SK-N-SH (cell line): ENCODE measurements at places on chromosomes 16 and 17.

DNA sequence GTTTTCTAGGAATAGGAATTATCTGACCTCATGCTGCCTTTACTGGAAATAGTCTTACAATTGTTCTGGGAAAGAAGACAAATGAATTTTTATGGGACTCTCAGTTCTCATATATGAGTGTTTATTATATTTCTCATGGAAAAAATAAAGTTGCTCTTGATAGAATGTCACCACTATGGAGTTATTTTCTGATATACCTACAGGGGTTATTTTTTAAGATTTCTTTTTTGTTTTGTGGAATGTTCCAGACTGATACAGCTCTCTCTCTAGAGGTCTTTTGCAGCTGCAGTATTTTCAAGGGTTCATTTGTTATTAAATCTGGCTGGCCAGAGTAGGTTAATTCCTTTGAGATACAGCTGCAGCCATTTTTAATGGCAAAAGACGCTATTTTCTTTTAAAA lies 100.7 kb downstream of the ABCA8 start:
- DNase-seq: no peak

DNA sequence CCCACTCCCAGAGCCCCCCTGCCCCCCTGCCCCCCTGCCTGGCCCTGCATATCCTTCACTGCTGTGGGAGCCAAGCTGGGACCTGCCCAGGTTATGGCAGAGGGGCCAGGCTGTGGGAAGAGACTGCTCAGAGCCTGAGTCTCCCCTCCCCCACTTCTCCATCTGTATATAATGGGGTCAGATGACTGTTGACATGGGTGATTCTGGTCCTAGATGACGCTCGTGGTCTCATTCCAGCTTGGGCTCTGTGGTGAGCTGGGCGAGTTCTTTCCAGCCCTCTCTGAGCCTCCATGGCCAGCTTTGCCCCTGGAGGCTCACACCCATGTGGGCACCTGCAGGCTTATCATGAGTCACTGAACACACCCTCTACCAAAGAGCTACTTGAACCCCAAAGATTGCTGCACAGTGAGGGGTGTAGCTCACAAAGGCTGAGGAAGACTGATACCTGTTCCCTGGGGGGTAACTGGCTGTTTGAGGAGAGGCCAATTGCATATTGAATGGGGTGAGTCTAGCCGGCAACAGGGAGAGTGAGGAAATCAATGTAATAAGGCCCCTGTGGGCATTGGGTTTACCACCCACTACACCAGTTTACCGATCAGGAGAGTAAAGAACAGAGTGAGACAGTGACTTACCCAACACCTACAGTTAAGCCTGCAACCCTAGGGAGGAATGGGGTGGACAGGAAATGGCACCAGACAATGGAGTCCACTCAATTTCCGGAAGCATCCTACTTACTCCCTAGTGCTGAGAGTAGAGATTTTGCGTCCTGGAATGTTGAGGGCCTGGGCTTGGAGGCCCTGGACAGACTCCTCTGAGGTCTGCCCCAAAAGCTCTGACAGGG lies 4.2 kb upstream of the SREBF1 start:
- DNase-seq: no peak

DNA sequence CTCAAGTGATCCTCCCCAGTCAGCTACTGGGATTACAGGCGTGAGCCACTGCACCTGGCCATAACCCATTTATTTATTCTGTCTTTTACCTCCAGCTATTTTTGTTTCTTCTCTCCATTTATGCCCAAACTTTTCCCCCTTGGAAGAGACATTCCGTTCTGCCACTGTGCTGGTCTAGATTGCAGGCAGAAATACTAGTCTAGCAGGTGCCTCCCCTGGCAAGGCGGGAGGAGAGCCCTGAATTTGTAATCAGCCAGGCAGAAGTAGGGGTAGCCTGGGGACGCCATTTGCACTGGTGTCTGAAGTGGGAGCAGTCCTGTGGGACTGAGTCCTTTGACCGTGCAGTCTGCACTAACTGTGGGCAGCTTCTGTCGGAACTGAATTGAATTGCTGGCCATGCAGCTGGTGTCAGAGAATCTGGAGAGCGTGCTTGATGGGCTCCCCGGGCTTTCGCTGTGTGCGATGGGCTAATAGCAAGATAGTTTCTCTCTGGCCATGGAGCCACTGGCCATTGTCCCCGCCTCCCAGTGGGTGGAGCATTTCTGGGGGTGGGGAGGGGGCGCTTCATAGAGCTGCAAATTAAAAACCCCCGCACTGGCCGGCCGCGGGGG lies 31.5 kb upstream of the LITAF start:
- no peak for DNase-seq

DNA sequence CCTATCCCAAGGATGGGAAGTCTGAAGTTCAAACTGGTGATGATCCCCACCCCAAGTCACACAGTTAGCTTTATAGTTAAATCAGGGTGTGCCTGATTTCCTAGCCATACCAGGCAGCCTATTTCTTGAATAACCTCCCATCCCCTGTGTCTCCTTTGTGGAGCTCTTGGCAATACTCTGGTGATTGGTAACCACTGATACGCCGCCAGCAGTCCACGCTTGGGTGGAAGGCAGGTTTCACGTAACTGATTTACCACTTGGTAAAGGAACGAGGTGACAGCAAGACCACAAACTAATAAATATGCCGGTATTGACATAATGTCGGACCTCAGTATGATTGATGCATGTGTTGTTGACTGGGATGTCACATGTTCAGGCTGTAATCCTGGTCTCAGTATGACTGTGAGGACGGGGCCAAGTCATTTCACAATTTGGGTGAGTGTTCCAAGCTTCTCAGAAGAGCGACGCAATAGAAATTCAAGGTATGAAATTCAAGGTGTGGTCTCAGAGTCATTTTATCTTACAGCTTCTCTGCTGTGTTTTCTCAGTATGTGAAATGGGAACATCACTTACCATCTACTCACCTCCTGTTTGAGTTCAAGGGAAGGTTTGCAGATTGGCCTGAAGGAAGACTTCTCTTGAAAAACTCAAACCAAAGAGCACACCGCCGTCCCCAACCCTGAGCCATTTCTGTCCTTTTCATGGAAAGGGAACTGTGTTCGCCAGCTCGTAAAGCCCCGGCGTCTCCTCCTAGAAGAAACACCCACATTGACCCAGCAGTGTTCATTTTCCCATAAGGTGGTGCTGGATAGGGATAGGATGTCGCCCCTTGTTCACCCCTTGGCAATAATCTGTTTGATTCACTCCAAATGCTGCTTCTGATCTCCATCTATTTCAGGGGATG lies 678.9 kb downstream of the WWOX start:
- no peak for DNase-seq

DNA sequence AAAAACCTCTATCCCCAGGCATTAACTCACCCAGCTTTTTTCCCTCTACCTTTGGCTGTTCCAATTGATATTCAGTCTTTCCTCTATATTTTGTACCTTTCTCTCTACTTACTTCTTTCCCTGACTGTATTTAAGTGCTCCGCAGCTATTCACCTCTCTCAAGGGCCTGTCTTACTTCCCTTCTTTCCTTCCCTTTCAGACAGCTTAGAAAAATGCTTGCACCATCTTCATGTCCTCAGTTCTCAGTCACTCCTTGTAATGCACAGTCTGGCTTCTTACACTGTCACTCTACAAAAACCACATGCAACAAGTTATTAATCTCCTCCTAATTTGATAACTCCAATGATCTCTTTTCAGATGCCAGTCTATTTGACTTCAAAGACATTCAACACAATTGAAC lies 163.4 kb downstream of the PHKB start:
- DNase-seq: no peak

GRCh38 chr16:67701420-67701819 lies 17.7 kb downstream of the GFOD2 start:
- DNase-seq: no peak

DNA sequence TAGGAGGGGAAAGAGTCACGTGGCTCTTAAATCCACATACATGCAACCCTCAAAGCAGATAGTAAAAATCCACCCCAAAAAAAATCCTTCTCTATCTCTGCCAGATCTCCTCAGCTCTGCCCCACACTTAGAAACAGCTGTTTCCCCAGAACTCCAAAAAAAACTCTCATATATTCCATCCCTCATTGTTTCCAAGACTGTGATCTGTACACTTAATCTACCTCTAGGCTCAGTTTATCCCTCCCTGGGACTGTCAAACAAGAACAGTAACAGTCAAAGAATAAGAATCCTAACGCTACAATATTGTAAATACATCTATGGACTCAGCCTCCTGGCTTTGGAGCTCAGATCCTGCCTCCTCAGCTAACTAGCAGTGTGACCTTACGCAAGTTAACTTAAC lies 11.6 kb downstream of the CUEDC1 start:
- no peak for DNase-seq

- no peak for DNase-seq
These were observed 11.3 kb downstream of the CACNG4 start for GRCh38 chr17:66975614-66976378.

DNA sequence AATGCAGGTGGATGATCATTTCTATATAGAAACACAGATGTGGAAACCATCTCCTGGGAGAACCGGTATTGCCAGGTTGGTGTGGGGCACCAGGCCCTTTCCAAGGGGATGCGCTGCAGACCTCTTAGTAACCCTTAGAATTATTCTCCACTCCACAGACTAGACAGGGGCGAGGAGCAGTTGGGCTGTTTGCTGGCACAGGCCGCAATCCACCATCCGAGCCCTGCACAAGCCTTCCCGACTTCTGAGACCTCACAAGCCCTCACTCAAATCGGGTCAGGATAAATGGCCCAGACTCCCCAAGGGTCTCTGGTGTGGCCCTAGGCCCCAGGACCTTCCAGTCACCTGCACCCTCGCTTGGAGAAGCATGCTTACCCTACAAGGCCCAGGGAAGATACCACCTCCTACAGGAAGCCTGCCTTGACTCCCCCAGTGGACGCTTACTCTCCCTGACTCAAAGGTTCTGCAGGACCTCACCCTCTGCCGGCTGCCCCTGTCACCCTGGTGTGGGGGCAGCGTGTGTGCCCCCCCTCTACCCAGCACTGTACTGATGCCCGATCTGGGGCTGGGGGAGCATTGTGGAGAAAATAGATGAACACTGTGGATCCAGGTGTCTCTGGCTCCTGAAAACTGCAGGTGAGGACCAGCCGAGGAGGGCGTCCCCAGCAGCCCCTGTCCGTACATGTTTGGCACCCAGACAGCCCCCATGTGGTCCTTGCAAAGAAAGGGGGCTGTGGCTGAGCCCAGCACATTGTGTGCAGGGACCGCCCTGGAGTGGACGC lies 49.8 kb upstream of the ACSF3 start:
- no peak for DNase-seq

DNA sequence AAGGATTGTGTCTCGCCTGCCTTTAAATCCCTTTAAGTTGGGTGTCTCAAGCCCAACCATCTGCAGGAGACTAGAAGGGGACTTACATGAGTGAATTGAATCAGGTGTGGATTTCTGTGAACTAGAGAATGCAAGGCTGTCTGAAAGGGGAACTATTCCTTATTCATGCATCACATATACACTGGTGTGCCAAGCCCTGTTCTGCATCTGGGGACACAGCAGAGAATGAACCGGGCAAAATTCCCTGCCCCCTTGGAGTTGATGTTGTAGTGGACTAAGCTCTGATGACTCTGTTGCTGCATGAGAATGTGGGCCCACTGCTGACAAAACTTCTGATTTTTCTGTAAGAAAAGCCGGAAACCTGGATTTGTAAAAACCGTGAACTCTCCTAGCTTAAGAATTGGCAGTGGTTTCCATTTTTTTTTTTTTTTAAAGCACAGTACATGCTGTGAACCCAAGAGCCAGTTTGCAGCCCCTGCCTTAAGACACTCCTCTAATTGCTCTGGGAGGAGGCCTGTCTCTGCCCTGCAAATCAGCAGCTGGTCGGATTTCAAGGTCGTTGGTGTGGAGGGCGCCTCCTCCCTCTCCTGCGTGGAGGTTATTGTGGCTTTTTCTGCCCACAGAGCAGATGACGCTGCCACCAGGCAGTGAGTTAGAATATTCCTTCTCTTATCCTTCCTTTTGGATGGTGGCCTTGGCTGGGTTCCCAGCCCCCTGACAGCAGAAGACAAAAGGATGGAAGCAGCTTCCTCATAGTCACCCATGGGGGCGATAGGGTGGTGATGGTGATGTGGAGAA lies 131.0 kb downstream of the PRKCB start:
- no peak for DNase-seq

GRCh38 chr17:64385187-64386083 lies 5.2 kb downstream of the PECAM1 start:
- no peak for DNase-seq

DNA sequence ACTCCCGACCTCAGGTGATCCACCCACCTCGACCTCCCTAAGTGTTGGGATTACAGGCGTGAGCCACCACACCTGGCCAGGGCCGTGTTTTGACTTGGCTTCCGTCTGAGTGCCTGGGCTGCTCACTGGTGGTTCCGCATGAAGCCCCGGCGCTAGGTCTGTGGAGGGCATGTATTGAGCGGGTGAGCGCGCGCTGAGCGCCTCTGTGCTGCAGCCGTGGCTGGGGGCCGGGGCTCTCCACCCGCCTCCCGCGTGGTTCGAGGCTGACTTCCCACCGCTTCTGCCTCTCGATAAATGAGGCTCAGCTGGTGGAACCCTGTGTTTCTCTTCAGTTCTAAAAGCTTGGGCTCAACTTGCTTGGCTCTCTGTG lies 38.9 kb upstream of the ATP2A3 start:
- DNase-seq: no peak

GRCh38 chr17:81020767-81021497 lies 14.0 kb upstream of the BAIAP2 start:
- peak; percentile 46 for DNase-seq

- no peak for DNase-seq
These were observed 6.9 kb downstream of the CYBC1 start for GRCh38 chr17:82443465-82444283.

- DNase-seq: no peak
These were observed 28.8 kb downstream of the PRKCA start for GRCh38 chr17:66331038-66331816.

- peak; percentile 37 for DNase-seq
These were observed 14.1 kb downstream of the HS3ST6 start for GRCh38 chr16:1903845-1904840.

DNA sequence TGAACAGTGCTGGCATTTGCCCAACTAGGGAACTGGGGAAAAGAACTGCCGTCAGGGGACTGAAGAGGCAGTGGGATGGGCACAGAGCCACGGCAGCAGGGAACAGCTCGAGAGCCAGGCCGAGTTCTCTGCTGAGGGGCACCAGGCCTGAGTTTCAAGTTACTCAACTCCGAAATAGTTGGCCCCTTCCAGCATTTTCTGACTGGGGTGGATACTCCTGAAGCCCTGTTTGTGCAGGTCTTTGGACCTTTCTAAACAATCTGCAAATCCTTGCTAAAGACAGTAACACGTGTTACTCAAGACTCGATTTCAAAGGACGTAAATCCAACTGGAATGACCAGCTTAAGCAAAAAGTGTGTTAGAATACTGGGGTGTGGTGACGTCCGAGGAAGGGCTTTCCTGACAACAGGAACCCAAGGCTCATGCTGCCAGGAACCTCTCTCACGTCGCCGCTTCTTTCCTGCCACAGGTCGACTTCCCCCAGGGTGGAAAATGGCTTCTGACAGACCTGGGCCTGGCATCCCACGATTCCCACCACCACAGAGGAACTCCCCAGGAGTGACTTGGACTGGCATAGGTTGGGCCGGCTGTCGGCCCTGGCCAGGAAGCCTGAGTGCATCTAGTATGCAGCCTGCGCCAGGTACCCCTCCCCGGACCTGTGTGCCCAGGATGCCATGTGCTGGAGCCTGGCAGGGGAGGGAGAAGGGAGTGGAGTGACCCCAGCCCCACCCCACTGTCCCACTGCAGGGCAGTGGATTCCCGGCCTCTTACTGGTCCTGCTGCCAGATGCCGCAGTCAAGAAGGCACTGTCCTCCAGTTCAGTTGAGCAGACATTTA lies 71.9 kb downstream of the N4BP1 start:
- no peak for DNase-seq
